ENCODE measurements at places on chromosomes 4 and X.
A peak's percentile ranks its signal among the peaks of the same experiment; 100 is the strongest.

GRCh38 chr4:174222266-174222872, 61.1 kb downstream of the FBXO8 start:
- no peak for DNase-seq

DNA sequence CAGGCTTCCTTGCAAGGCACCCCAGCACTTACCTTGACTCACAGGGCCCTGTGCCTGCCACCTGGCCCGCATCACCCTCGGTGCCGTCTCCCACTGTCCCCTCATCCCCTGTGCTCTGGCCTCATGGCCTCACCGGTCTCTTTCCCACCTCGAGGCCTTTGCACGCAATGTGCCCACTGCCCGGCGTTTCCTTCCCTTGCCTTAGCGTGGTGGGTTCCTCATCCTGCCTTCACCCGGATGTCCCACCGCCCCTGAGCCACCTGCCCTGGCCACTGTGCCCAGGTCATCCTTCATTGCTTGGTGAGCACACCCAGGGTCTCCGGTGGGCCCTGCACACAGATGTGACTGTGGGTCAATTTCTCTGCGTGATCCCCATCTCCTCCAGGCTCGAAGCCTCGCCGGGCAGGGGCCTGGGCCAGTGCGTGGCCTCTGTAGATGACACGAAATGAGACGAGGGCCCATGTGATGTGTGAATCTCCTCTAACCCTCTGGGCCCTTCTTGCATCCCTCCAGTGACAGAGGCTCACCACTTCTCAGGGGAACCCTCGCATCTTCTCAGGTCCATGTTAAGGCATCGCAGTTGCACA, 4.6 kb downstream of the HTRA3 start:
- DNase-seq = no peak

- no peak for DNase-seq
Observed at GRCh38 chr4:95289028-95289634, 259.6 kb downstream of the UNC5C start.

DNA sequence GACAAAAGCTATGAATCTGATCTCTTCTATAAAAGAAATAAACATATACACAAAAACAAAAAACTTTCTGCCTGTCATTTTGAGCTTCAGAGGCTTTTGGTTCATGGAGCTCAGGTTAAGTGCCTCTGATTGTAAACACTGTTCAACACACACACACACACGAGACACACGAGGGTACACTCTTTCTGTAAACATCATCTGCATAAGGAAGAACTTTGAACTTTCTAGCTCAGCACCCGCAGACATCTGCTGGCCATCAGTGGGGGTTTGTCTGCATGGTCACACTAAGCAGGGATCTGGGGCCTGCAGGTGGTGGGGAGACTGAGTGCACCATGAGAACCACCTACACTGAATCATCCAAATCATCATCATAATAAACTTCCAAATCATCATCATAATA, 54.9 kb downstream of the STX18 start:
- no peak for DNase-seq

DNA sequence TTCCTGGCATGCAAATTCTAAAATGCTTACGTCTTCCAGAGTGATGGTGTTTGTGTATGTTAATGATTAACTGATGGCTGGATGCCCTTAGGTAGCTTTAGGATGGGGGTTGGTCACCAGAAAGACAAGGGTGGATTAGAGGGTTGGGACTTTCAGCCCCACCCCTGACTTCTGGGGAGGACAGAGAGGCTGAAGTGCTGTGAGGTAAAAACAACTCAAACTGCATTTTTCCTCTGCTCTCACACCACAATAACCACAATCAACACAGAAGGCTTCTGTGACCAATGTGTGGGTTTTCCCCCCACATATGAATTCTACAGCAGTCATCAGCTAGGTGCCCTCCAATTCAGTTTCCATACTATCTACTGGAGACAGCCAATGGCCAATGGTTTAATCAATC, 18.7 kb upstream of the DDIT4L start:
- DNase-seq = no peak

- no peak for DNase-seq
Observed at GRCh38 chr4:7909463-7910262, 30.0 kb downstream of the AFAP1 start.

GRCh38 chr4:113407409-113407808, 354.1 kb downstream of the CAMK2D start:
- no peak for DNase-seq

GRCh38 chr4:53119680-53120079, 246.2 kb downstream of the SCFD2 start:
- DNase-seq = no peak

DNA sequence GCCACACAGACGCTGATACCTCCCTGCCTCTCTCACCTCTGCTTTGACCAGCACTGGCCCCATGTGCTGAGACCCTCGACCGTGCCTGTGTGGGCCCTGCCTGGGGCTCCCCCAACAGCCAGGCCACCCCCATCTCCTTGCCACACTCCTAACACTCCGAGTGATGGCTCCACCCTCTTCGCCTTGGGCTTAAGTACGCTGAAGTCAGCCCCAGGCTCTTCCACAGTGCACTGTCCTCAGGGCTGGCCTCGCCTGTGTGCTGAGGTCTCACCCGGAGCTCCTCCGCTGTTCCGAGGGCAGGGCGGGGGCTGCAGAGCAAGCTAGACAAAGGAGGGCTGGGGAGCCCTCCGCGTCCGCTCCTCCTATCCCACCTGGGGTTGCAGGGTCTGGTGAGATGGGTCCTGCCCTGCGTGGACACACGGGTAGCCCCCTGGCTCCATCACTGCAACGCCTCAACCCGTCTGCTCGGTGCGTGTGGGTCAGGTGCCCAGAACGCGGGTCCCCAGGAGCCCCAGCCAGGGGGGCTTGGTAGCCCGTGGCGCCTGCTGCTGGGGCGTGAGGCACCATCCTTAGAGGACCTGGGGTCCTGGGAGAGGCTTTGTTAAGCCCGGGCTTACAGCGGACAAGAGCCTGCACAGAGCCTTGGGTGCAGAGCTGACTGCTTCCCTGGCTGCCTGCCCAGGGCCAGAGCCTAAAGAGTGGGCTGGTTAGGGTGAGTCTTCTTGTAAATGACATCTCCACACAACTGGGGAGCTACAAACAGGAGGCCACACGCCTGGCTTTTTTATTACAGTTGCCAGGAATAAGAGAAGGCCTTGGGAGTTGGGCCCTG, 42.6 kb upstream of the NKX1-1 start:
- no peak for DNase-seq

GRCh38 chr4:100728861-100729260, 211.0 kb upstream of the EMCN start:
- DNase-seq = no peak

DNA sequence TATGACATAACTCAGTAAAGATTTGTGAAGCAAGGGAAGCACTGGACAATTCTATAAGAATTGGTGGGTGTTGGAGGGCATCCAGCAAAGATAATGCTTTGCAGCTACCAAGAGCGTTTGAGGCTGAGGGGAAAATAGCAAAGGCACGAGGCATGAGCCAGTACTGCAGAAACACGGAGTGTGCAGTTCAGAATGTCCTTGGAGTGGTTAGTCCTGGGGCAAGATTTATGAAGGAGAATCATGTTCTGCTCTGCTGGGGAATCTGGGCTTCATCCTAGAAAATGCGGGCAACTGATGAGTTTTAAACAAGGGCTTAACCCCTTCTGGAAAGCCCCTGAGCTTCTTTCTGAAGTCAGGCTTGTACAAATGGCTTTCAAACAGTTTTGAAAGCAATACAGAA, 452.5 kb downstream of the IL15 start:
- no peak for DNase-seq

- DNase-seq = peak; percentile 50
Observed at GRCh38 chr4:76055016-76055415, 19.1 kb upstream of the CXCL11 start.

GRCh38 chr4:14910411-14910810, 91.9 kb upstream of the CPEB2 start:
- no peak for DNase-seq

GRCh38 chr4:76836860-76837562, 60.9 kb downstream of the SOWAHB start:
- no peak for DNase-seq

- no peak for DNase-seq
Observed at GRCh38 chr4:13296986-13297385, 187.2 kb downstream of the RAB28 start.

DNA sequence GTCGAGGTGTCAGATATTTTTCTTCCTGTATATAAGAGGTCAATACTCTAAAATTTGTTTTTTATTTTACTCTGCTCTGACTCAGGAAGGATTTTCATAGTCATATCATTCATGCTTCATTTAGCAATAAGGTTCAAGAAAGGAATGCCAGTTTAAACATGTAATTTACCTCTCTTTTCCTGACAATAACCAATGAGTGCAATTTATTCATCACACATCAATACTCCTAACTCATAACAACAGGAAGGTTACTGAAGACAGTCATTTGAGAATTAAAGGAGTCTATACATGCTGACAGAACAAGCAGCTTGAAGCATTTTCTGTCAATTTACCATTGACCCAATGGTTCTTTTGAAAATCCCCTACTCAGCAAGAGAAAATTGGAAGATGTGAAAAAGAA, 190.3 kb upstream of the RPS6KA3 start:
- no peak for DNase-seq

- no peak for DNase-seq
Observed at GRCh38 chr4:159002950-159003349, 99.9 kb upstream of the RAPGEF2 start.

DNA sequence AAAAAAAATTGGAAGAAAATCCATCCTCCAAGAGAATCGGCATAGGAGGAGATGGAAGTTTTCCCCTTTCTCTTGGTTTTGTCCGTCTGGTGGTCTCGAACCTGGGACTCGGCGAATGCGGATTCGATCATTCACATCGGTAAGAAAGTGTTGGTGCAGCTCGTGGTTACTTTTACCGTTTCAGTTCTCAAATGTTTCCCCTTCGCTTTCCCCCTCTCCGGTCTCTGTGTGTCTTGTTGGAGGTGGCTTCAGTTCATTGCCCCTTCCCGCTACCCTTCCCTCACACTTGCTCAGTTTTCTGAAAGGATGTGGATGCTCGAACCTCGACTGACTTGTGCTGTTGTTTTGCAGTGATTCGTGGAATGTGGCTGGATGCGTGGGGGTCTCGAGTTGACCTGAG, 840 bp downstream of the GRID2 start:
- no peak for DNase-seq

DNA sequence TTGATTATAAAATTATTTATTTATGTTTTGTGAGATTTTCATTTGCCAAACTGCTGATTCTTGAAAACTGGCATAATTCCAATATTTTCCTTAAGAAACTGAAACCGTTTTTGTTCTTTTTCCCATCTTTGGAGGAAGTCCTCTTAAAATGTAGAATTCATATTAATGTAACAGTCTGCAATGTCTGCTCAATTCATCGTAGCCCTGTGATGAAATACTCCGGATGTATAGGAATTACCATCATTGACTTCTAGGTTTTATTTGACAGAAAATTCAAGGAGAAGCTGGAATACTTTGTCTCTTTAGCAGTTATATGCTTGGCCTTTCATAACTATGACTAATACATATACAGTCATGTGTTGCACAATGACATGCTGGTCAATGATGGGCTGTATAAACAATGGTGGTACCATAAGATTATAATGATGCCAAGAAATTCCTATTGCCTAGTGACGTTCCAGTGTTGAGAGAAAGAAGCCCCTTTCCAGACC, 185.0 kb upstream of the GPRIN3 start:
- no peak for DNase-seq

DNA sequence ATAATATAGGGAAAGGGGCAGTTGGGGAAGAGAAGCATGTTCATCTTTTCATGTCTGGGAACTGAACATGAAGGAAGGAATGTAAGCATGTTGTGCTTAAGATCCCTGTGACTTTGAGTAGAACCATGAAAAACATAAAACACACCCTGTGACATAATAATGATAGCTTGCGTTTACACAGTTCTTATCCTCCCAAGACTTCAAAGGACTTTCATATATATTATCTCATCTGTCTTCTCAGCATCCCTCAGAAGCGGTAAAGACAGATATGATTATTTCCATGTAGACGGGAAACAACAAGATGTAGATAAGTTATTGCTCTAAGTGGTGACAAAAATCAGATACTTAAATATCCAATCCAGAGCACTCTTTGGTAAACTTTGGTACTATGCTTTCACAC, 3.3 kb upstream of the SH3RF1 start:
- no peak for DNase-seq

DNA sequence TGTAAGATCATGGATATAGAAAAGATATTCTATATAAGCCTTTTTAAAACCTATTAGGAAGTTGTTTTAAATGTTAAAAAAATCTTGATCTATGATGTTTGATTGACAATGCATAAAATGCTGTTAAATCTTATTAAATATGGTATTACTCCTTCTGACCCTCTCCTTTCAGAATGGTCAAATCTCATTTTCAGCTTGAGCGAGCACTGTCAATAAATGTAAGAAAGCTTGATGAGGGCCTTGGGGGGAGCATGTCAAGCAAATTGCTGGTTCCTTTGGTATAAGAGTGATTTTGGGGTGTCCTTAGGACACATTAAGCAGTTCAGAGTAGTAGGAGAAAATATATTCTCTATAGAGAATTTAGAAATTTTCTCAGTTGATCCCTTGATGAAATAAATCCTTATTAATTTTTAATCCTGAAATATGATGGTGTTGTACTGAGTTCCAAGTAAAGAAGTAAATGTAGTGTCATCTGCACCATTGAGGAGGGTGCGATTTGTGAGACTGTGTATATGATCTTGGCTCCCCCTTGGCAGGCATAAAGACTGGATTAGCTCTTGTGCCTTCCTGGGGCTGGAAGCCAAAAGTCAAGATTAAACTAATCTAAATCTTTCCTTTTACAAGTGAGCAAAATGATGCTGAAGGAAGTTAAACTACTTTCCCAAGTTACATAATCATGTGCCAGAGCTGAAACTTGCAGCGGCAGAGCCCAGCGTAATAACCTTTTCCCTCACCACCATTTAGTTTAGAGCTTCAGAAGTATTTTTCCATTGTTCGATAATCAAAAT, 82.6 kb upstream of the ANK2 start:
- DNase-seq = no peak

DNA sequence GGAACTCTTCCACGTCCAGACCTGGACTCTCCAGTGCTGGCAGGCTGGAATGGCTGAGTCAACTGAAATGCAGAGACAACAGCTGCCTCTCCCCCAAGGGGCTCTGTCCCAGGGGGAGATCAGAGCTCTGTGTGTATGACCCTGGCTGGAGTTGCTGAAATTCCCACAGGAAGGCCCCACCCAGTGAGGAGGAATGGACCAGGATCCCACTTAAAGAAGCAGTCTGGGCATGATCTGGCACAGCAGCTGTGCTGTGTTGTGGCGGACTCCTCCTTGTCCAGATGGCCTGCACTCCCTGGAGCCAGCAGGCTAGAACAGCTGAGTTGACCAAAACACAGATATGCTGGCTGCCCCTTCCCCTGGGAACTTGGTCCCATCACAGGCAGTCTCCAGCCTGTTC, 25.4 kb downstream of the C4orf17 start:
- DNase-seq = no peak

DNA sequence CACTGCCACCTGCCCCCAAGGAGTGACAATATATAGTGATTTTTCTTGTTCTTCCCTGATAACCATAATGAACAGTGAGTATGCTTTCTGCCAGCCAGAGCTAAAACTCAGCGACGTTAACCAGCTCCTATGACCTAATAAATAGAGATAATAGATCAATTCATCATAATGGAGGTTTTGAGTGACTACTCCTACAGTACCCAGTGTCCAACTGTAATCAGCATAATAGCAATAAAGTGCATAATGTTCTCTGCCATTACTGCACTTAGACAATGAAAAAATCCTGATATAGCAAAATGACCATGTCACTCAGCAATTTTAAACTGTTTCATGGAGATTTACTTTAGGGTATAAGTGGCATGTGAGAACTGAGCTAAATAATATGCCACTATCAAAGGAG, 20.7 kb upstream of the TXLNG start:
- no peak for DNase-seq

- no peak for DNase-seq
Observed at GRCh38 chr4:23789762-23790161, 100.1 kb downstream of the PPARGC1A start.

Data from GM18507 (cell line).